ENCODE measurements at places on chromosomes 2 and 18. TPM values are rescaled to one million over a fixed set of nuclear protein-coding genes. Genes with fewer than 3 reads are reported as not detected.

Gene CGREF1
- total RNA-seq, result 8.4 TPM

Gene TRIM43
- total RNA-seq, result 0.07 TPM

Gene RBKS
- total RNA-seq, result 7.4 TPM

Gene FAM161A
- total RNA-seq, result 8.2 TPM

Gene UGT1A10
- total RNA-seq, result not detected

Gene MGAT4A
- 0.98 TPM for total RNA-seq

Gene NRBP1
- total RNA-seq, result 138 TPM

Gene ASB18
- total RNA-seq, result not detected

Gene KDSR
- total RNA-seq, result 40.3 TPM

Gene CD226
- 0.07 TPM for total RNA-seq

Gene CYRIA
- total RNA-seq, result 0.14 TPM

Gene TGFA
- 7.6 TPM for total RNA-seq

Gene WNT6
- total RNA-seq, result 0.13 TPM

Gene DUSP28
- total RNA-seq, result 9.0 TPM

Gene PDE1A
- 0.16 TPM for total RNA-seq

Gene MAB21L4
- total RNA-seq, result 0.12 TPM

Gene PSMA8
- total RNA-seq, result not detected

Gene GAD1
- total RNA-seq, result 0.61 TPM

Gene FBXO36
- 1.4 TPM for total RNA-seq

Gene MALL
- total RNA-seq, result 138 TPM

Gene IL1A
- 0.16 TPM for total RNA-seq

Gene DNER
- 10.2 TPM for total RNA-seq

Gene KHK
- 10.7 TPM for total RNA-seq

Gene PLEKHH2
- 1.2 TPM for total RNA-seq

Gene SERPINB5
- 0.08 TPM for total RNA-seq

Gene INO80B
- 55.7 TPM for total RNA-seq

Gene UNC80
- total RNA-seq, result not detected
